CD4-positive, alpha-beta T cell treated with Interferon gamma for 1 hour (primary cell): ENCODE measurements at places on chromosomes 1 and 21.

DNA sequence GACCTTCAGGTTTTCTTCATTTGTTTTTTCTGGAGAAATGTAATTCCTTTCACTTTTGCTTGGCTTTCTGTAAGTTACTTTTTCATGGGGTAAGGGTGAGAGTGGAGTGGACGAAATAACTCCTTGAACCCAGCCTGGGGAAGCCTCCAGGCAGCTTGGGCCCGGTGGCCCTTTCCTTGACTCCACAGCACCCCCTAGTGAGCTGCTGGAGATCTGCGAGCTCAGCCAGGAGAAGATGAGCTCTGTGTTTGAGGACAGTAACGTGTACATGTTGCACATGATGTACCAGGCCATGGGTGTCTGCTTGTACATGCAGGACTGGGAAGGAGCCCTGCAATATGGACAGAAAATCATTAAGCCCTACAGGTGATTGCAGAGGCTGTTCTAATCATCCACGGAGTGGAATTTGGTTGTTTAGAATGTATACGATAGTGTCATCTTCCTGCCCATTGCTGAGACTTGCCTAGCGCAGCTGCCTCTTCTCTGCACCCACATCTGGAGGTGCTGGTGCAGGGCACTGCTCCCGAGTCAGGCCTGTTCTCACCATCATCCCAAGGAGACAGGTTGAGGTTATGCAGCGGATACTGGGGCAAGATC is 51.0 kb downstream of the SMYD2 start:
- peak; percentile 32 for DNase-seq

DNA sequence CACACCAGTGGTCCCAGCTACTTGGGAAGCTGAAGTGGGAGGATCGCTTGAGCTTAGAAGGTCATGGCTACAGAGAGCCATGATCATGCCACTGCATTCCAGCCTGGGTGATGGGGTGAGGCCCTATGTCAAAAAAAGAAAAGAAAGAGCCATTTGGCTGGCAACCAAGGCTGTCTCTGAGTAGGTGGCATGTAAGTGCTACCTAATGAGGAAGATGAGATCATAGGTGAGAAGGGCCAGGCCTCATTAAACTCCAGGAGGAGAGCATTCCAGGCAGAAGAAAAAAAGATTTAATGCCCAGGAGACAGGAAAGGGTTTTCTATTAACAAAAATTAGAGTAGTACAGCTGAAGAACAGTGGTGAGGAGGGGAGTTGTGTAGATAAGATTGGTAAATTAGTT is 103.4 kb upstream of the ZNF678 start:
- DNase-seq: no peak

DNA sequence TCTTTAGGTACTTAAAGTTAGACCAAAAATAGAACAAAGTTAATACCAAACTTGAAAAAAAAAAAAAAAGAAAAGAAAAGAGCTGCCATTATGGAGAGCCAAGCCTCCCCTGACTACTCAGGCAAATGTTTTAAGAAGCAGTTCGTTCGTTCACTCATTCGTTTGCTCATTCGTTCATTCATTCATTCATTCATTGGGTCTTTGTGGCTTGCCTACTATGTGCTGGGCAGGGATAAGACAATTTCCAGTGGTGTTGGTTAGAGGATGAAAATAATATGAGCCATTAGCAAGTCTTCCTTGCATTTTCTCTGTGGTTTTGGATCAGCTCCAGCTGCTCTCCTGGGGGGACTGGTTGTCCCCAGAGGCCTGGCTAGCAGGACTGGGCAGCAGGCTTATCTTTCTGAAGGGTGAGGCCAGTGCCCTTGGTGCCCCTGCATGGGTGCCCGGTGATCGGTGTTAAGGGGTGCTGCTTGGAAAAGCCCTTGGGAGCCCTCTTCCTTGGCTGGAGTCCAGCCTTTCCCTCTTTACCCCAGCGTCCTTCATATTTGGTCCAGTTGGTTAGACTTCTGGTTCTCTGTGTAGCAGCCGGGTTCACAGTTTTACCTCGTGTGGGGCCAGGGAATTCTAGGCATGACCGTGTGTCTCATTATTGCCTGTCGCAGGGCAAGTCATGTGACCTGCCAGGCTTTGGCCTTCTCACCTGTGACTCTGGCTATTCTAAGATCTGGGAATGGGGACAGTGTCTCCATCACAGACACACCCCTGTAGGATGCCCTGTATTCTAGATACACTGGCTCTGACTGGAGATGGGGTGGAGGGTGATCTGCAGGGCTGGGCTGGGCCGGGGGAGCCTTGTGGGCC is 32.8 kb downstream of the LHX4 start:
- no peak for DNase-seq

GRCh38 chr21:34183331-34183928 is 110.1 kb downstream of the MRPS6 start:
- DNase-seq: no peak

GRCh38 chr1:200558866-200559459 is 61.6 kb downstream of the KIF14 start:
- no peak for DNase-seq

- no peak for DNase-seq
Measured at GRCh38 chr21:46437096-46437498, 21.6 kb upstream of the DIP2A start.

DNA sequence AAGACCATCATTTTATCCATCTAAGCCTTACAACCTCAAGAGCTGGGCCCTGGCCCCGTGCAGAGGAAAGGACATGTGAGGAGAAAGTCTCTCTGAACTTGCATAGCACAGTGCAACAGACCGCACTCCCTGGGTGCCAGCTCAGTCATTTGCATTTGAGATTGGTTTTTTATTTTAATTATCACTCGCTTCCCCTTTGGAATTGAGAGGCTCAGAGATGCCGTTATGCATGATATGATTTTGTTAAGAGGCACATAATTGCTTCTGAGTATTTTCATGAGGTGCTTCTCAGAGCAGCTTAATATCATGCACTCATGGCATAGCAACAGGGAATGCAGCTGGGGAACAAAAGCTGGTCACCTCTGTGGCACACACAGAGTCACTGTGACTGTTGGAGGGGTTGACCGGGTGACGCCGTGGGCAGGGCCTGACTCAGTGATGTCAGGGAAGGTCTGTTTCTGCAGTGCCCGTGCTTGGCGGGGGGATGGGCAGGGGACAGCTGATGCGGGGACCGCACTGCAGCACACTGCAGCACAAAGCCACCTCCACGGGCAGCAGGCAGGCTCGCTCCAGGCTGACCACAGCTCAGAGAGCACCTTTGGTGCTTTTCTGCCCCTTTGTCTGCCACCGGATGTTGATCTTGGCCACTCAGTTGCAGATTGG is 43.2 kb upstream of the VAMP3 start:
- DNase-seq: no peak

GRCh38 chr1:78520843-78521242 is 30.1 kb downstream of the PTGFR start:
- DNase-seq: no peak

DNA sequence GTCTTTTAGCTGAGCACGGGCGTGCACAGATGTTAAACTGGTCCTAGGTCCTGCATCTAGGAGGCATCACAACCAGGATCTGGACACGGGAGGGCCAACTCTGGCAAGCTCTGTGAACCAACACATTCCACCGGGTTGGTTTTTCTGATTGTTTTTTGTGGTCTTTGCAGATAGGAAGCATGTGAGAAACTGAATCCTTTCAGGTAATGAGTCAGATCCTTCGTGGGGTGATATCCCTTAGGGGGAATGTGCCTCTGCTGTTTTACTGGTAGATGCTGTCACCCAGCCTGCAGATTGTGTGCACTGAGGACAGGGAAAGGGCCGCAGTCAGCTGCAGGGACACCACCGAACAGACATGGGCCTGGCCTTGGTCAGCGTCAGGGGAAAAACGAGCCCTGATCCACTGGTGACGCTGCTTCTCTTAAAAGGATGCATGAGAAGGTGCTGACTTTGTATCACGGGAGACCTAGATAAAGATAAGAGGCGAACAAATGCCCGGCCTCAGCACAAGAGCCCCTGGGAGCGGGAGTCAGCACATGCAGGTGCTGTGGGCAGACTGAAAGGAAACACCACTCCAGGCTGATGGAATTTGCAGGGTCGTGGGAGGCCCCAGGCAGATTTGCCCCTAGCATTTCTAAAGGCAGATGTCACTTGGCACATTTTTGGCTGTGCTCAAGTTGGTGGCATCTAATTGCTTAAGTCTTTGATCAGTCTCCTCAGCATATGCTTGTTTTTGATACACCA is 51.1 kb downstream of the DOP1B start:
- no peak for DNase-seq

DNA sequence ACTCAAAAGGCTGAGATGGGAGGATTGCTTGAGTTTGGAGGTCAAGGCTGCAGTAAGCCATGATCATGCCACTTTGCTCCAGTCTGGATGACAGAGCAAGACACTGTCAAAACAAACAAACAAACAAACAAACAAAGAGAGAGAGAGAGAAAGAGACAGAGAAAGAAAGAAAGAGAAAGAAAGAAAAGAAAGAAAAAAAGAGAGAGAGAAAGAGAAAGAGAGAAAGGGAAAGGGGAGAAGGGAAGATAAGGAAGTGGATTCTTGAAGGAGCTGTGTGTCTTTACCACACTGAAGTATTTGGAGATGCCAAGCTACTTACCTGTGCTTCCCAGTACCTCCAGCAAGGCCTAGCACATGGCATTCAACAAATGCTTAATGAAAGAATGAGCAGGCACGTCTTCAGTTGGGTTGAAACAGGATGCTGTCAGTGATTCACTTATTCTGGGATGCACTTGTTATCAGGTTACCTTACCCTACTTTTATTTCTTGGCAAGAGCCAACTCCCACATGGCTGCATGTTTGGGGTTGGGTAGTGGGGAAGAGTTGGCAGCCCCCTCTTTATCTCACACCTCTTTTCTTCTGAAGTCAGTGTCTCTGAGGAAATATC is 28.8 kb downstream of the CD101 start:
- no peak for DNase-seq

DNA sequence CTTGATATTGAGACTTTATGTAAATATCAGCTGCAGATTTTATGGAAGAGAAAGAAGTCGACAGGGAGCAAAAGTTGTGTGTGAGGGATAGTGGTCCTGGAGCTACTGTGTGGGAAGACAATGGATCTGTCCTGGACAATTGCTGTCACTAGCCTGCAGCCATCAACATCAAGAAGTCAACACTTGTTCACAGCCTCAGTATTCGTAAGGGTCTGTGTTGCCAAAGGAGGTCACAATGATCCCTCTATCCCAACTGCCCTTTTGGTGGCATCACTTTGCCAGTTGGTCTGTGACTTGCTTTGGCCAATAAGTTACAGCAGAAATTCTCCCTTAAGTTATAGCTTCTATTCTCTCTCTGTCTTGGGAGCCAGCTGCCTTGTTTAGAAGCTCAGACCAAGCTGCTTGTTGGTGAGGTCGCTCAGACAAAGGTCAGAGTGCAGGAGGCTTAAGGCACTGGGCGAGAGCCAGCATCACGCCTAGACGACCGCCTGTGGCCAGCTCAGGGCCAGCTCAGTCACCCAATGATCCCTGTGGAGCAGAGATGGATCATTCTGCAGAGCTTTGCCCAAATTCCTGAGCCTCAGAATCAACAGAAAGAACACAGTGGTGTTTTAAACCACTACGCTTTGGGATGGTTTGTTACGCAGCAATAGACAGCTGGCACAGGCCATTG is 134.9 kb downstream of the RHOU start:
- DNase-seq: no peak

- DNase-seq: no peak
Measured at GRCh38 chr1:81225789-81226602, 574.7 kb upstream of the ADGRL2 start.

- no peak for DNase-seq
Measured at GRCh38 chr1:216416488-216416887, 6.8 kb downstream of the USH2A start.

DNA sequence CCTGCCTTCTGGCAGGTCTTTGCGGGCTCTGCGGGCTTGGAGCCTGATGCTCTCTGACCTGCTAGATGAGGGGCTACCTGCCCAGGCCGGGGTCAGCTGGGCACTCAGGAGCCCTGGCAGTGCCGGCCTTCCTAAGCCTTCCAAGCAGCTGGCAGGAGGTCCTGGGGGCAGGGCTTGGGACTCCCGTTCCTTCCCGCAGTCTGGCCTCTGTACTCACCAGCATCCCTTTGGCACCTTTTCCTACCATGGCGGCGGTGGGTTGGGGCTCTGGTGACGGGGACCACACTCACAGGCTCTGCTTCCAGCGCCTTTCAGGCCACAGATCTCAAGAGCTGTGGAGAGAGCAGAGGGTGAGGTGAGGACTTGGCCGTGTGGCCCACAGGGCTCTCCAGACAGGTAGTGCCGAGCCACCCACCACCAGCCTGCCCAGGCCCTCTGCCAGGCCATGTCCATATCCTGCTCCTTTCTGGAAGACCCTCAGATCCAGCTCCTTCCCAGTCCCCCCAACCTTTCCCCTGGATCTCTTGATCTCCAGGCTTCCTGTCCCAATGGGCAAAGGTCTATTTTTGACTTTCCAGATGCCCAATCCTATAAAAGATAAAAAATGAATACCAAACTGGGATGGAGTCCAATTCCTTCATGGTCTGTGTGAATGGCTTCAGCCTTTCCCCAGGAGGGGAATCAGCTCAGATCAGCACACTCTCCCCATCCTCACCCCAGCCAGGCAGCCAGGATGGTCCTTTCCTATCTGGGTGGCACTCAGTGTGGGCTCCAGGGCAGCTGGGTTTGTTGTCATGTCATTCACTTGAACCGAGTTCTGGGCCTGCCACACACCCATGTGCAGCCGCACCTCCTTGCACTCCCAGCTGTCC is 7.0 kb downstream of the SLC6A9 start:
- DNase-seq: no peak

- DNase-seq: no peak
Measured at GRCh38 chr21:38121888-38122720, 134.7 kb upstream of the KCNJ15 start.

- DNase-seq: no peak
Measured at GRCh38 chr1:11487196-11487751, 8.3 kb downstream of the DISP3 start.
